Astrocyte (in vitro differentiated cells and primary cell): ENCODE measurements at places on chromosomes 6 and 20.

DNA sequence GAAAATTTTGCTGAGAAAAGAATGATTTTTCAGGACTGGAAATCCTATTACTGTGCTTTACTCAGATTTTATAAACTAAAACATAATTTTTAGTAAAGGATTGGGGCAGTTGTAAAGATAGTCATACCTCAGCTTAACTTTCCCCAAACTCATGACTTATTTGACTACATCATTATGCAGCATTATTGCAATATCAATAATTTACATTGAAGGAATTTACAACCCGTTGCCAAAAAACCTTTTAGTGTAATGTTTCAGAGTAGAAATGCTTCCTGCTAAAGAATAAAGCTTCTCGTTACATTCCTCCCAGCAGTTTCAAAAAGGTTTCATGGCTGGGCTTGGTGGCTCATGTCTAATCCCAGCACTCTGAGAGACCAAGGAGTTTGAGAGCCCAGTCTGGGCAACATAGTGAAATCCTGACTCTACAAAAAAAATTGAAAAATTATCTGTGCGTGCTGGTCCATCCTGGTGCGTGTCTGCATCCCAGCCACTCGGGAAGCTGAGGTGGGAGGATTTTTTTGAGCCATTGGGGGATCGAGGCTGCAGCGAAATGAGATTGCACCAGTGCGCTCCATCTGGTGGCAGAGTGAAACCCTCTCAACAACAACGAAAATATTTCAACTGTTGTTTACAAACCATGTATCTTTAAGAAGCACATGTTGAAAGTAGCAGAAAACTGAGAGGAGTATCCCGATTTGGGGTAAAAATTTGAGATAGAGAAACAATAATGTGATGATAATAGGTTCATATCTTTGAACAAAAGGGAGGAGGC, 4.4 kb downstream of the AMD1 start:
- DNase-seq, result no peak

DNA sequence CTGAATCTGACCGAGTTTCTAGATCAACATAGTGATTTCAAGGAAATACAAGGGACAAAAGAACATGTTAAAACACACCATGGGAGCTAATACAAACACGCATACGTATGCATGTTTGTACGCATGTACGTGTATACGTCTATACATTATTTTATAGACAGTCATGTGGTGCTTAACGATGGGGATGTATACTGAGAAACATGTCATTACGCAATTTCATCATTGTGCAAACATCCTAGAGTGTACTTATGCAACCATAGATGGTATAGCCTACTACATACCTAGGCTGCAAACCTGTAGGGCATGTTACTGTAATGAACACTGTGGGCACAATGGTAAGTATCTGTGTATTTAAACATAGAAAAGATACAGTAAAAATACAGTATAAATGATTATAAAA, 25.0 kb upstream of the NELFCD start:
- no peak for DNase-seq

GRCh38 chr20:42920776-42921175, 268.9 kb downstream of the PTPRT start:
- DNase-seq, result no peak

DNA sequence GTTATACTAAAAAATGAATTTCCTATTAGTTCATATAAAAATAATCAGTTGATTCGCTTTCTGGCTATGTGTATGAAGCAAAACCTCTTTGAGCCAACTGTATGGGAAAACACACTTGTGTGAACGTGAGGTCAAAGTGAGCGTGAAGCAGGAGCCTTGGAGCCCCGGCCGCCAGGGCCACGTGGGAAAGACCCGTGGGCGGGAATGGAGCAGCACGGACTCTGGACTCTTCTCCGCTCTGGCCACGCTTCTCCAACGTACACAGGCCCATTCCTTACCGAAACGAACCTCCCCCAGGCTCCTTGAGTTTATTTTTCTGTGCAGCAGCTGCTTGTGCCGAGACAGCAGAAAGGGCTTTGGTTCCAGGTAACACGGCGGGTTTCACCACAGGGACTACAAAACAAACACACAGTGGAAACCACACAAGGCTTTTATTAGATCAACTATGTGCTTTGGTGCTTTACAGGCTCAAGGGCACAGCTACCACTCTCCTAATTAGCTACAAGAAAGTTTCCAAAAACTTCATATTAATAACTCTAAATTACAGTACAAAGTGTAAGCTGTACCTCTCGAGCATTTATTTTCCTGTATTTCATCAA, 62.7 kb downstream of the TAF4 start:
- DNase-seq, result no peak

GRCh38 chr6:157602521-157603295, 220.3 kb upstream of the SNX9 start:
- no peak for DNase-seq

GRCh38 chr6:111823831-111824607, 49.2 kb downstream of the FYN start:
- DNase-seq, result peak; percentile 81

GRCh38 chr6:31473780-31474761, 23.9 kb upstream of the MICB start:
- peak; percentile 65 for DNase-seq

- no peak for DNase-seq
These were observed 1357.7 kb upstream of the CITED2 start for GRCh38 chr6:140732155-140732554.

DNA sequence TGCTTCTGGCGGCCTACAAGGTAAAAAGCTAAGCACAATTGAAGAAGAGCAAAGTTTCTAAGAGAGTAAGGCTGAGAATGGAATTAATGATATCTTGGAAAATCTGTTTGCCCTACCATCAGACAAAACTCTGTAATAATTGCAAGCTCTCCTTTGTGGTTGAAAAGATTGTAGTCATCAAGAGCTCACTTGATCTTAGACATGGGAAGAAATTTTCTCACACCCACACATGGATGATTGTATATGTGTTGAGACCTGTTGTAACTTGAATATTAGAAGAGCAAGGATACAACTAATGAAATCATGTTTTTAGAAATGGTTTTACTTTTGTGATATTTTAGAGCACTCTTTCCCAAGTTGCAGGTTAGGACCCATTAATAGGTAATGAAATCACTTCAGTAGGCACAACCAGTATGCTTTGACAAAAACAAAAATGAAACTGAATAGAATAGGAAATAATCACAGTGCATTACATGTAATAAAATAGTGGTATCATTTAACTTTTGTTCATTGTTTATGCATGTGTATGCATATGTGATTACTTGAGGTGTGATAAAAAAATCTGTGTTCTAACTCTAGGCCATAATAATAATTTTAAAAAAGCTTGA, 14.0 kb downstream of the DCBLD1 start:
- peak; percentile 95 for DNase-seq

- DNase-seq, result peak; percentile 64
These were observed 57.6 kb downstream of the MEP1A start for GRCh38 chr6:46850792-46851191.

DNA sequence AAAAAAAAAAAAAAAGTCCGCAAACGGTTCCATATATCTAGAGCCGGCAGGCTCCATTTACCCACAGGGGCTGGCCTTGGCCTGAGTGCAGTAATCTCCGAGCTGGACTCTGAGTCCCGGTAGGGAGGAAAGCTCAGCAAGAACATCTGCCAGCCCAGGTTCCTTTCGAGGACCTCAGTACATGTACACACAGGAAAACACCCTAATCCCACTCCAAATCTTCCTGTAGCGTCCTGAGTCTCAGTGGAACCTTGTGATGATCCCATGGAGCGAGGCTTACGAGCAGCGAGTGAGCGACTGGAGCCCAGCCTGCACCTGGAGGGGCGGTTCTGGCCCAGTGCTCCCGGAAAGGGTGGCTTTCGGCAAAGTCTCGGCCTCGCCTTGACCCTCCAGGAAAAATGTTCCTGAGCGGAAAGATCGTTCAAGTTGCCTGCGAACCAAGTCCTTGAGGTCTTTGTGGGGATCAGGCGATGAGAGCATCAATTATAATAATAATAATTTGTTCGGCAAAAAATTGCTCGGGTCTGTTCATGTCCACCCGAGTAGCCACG, 32.1 kb downstream of the PRSS16 start:
- no peak for DNase-seq

- no peak for DNase-seq
These were observed 528.9 kb downstream of the MAFB start for GRCh38 chr20:40160097-40160550.
